ENCODE measurements at places on chromosomes 5 and 9.

DNA sequence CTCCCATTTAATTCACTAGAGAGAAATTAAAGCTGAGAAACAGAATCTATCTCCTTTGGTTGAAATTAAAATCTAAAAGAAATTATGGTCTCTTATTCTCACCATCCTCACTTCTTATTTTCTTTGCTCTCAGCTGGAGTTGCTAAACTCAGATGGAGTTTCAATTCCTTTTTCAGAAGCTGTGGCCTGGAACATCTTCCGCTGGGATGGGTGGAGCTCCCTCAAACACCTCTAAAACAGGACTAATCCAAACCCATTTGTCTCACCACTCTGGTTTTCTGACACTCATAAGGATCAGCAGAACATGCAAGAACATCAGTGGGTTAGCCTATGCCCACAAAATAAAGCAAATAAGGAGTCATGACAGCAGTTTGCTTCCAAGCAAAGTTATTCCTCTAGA is 39.6 kb upstream of the CEP78 start:
- H3K27ac ChIP-seq, result no peak overlapping the region
- H3K27me3 ChIP-seq, result no peaks in the 10 kb centered on the region
- H3K4me1 ChIP-seq, result peaks cover 17% of the 10 kb centered on the region
- H3K4me3 ChIP-seq, result no peak overlapping the region
- no peaks in the 10 kb centered on the region for H3K36me3 ChIP-seq

- H3K4me1 ChIP-seq, result no peaks in the 10 kb centered on the region
- no peak overlapping the region for H3K27ac ChIP-seq
- peaks cover 14% of the 10 kb centered on the region for H3K36me3 ChIP-seq
- DNase-seq, result no peak
- no peak overlapping the region for H3K4me3 ChIP-seq
Observed at GRCh38 chr5:657570-657969, 35.6 kb downstream of the TPPP start.

- DNase-seq, result no peak
- no peaks in the 10 kb centered on the region for H3K36me3 ChIP-seq
- peaks cover 36% of the 10 kb centered on the region for H3K4me1 ChIP-seq
- H3K27me3 ChIP-seq, result no peaks in the 10 kb centered on the region
- no peak overlapping the region for H3K4me3 ChIP-seq
- no peak overlapping the region for H3K27ac ChIP-seq
Observed at GRCh38 chr9:3532158-3532557, 6.4 kb upstream of the RFX3 start.

DNA sequence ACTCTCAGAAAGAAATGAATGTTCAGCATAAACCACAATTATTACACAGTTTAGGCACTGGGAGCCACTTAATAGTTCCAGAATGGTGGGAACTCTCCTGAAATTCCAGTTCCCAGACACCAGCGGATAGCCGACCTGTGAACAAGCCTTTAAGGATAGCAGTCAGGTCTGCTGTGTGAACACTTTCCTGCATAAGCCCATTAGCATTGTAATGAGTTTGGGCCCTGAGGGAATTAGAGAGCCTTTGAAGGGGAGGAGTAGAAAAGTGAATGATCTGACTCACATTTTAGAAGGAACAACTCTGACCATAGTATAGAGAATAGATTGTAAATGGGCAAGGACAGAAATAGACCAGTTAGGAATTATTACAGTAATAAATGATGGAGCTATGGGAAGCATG is 189.1 kb downstream of the ADGRV1 start:
- H3K27me3 ChIP-seq, result no peaks in the 10 kb centered on the region
- H3K4me3 ChIP-seq, result no peak overlapping the region
- H3K36me3 ChIP-seq, result no peaks in the 10 kb centered on the region
- no peak for DNase-seq
- H3K27ac ChIP-seq, result no peak overlapping the region

GRCh38 chr9:20227166-20227874 is 395.0 kb downstream of the MLLT3 start:
- H3K36me3 ChIP-seq, result no peaks in the 10 kb centered on the region
- no peak overlapping the region for H3K27ac ChIP-seq
- H3K4me3 ChIP-seq, result no peak overlapping the region
- H3K27me3 ChIP-seq, result no peaks in the 10 kb centered on the region
- DNase-seq, result no peak

GRCh38 chr5:145585443-145586148 is 249.5 kb downstream of the PRELID2 start:
- no peak overlapping the region for H3K27ac ChIP-seq
- DNase-seq, result no peak
- H3K27me3 ChIP-seq, result no peaks in the 10 kb centered on the region
- no peaks in the 10 kb centered on the region for H3K4me1 ChIP-seq
- no peaks in the 10 kb centered on the region for H3K36me3 ChIP-seq

DNA sequence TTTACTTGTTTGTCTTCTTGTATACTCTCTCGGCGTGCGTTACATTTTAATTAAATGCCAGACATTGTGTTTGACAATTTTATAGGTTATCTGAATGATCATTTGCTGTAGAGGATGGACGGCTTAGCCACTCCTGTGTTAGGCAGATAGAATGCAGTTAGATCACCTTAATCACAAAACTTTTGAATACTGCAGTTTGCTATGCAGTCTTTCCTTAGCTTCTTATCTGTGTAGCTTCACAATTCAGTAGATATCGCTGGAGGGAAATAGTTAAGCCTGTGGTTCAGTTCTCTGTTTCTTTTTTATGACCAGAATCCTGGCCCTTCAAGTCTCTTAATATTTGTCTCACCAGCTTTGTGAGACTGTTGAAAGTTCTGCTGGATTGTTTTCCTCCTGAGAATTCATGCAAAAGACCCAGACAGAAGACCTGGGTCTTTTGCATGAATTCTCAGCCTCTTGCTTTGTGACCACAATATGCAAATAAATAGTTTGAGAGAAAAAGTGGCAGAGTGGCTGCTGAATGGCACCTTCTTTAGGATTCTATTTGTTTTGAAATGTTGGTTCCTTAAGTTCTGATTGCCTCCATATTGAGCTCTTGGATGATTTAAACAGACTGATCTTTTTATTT is 40.2 kb downstream of the RASA1 start:
- H3K27ac ChIP-seq, result no peak overlapping the region
- H3K4me3 ChIP-seq, result no peak overlapping the region
- H3K4me1 ChIP-seq, result peaks cover 28% of the 10 kb centered on the region
- H3K36me3 ChIP-seq, result no peaks in the 10 kb centered on the region

DNA sequence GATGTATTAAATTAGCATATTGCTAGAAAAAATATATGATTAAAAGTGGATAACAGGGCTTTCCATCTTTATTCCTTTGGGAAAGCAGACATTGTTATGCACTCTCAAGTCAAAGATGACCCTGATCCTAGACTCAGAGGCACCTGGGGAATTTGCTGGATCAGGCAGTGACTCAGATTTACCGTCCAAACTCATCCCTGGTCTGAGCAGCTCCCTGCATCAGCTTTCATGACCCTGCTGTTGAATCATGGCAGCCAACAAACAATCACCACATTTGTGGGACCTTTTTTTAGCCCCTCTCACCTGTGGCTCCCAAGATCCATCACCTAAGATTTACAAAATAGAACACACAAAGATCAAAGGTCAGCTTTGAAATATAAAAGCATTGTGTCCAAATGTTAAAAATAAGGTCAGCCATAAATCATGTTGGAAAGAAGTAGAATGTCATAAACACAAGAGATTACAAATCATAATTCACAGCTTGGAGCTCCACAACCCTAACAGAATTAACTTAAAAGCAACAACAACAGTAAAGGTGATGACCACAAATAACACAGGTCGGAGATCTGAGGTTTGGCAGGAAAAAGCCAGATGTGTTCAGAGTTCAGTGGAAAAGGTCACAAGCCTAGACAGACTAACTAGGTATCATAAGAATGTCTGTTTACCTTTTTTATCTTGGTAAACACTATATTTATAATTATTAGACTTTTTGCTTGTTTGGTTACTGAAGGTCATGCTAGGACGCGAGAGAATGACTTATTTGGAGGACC is 55.5 kb downstream of the ZFAND5 start:
- DNase-seq, result no peak
- peaks cover 13% of the 10 kb centered on the region for H3K4me1 ChIP-seq
- no peak overlapping the region for H3K27ac ChIP-seq
- H3K36me3 ChIP-seq, result no peaks in the 10 kb centered on the region

DNA sequence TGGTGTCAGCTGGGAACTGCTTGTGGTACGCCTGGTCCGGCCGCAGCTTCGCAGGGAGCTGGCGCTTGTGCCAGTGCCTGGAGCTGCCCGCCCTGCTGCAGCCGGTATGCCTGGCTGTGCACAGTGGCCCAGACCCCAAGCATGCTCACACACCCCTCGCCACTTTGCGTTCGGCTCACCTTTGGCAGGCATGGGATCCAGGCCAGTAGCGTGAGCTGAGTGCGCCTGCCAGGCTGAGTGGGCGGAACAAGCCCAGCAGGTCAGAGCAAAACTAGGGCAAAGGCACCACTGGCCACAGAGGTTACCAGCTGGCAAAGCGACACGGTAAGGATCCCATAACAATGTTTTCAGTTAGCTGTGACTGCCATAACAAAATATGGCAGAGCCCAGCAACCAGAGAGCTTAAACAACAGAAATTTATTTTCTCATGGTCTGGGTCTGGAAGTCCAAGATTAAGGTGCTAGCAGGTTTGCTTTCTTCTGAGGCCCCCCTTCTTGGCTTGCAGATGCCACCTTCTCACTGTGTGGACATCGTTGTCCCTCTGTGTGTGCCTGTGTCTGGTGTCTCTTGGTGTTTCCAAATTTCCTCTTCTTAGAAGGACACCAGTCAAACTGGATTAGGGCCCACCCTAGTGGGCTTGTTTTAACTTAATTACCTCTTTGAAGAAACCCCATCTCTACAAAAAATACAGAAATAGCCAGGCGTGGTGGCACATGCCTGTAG is 61.6 kb downstream of the PSAT1 start:
- H3K27me3 ChIP-seq, result no peaks in the 10 kb centered on the region
- DNase-seq, result no peak
- H3K4me1 ChIP-seq, result no peaks in the 10 kb centered on the region
- no peak overlapping the region for H3K27ac ChIP-seq
- no peak overlapping the region for H3K4me3 ChIP-seq

- H3K4me1 ChIP-seq, result no peaks in the 10 kb centered on the region
- DNase-seq, result no peak
- no peak overlapping the region for H3K27ac ChIP-seq
- H3K4me3 ChIP-seq, result no peak overlapping the region
- no peaks in the 10 kb centered on the region for H3K36me3 ChIP-seq
Observed at GRCh38 chr5:59565551-59565950, 328.0 kb downstream of the PDE4D start.

DNA sequence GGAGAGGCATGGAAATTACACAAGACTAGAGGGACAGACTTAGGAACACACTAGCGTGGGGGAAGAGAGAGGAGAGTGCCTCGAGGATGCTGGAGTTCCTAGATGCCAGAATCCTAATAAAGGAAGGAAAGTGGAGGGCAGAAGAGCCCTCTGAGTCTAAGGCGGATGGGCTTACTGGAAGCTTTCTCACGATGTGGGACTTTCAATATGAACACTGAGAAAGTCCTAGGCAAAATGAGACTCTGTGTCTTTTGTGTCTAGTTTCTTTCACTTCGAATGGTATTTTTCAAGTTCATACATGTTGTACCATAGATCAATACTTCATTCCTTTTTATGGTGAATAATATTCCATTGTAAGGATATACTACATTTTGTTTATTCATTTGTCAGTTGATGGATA is 239.4 kb downstream of the NSG2 start:
- H3K27ac ChIP-seq, result no peak overlapping the region
- no peaks in the 10 kb centered on the region for H3K4me1 ChIP-seq
- no peak for DNase-seq
- no peaks in the 10 kb centered on the region for H3K36me3 ChIP-seq

DNA sequence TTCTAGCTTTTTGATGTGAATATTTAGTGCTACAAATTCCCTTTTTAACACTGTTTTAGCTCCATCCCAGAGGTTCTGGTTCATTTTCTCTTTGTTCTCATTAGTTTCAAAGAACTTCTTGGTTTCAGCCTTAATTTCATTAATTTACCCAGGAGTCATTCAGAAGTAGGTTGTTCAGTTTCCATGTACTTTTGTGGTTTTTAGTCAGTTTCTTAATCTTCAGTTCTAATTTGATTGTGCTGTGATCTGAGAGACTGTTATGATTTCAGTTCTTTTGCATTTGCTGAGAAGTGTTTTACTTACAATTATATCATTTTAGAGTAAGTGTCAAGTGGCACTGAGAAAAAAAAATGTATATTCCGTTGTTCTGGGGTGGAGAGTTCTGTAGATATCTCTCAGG is 240.1 kb upstream of the RASA1 start:
- no peak overlapping the region for H3K27ac ChIP-seq
- H3K4me1 ChIP-seq, result no peaks in the 10 kb centered on the region
- H3K36me3 ChIP-seq, result no peaks in the 10 kb centered on the region
- no peaks in the 10 kb centered on the region for H3K27me3 ChIP-seq
- no peak overlapping the region for H3K4me3 ChIP-seq

- no peaks in the 10 kb centered on the region for H3K4me1 ChIP-seq
- no peak overlapping the region for H3K4me3 ChIP-seq
- DNase-seq, result no peak
- H3K36me3 ChIP-seq, result peaks cover 15% of the 10 kb centered on the region
- no peak overlapping the region for H3K27ac ChIP-seq
Observed at GRCh38 chr9:94286116-94286515, 27.0 kb downstream of the ZNF169 start.

DNA sequence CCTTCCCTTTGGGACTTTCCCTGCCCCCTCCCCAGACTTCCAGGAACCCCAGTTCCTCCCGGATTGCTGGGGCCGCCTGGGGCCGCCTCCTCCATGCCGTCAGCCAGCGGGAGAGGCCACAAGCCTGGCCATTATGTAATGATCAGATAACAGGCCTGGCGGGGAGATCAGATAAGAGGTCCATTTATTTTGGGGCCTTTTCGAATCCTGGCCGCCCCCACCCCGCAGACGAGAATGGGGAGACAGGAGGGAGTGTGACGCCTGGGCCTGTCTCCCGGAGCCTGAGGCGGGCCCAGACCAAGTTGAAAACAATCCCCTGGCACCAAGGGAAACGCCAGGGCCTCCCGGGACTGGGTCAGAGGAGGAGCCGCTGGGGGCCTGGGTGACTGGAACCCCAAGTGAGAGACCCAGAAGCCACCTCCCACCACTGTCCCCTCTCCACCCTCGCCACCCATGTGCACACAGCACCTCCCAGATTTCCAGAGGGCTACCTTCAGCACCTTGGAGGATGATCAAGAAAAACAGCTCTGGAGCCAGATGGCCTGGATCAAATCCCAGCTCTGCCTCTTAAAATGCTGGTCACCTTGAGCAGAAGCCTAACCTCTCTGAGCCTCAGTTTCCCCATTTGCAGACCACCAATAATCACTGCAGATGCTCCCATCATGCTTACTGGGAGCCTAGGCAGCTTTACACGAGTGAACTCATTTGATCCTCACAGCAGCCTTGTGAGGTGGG is 7.8 kb downstream of the ENG start:
- DNase-seq, result no peak
- no peaks in the 10 kb centered on the region for H3K4me1 ChIP-seq
- H3K4me3 ChIP-seq, result no peak overlapping the region
- no peak overlapping the region for H3K27ac ChIP-seq
- H3K27me3 ChIP-seq, result no peaks in the 10 kb centered on the region

GRCh38 chr5:7541898-7542297 is 146.0 kb downstream of the ADCY2 start:
- H3K27me3 ChIP-seq, result no peaks in the 10 kb centered on the region
- no peak overlapping the region for H3K27ac ChIP-seq
- no peaks in the 10 kb centered on the region for H3K4me1 ChIP-seq
- no peaks in the 10 kb centered on the region for H3K36me3 ChIP-seq

GRCh38 chr9:80775530-80775929 is 913.8 kb downstream of the TLE1 start:
- H3K27me3 ChIP-seq, result no peaks in the 10 kb centered on the region
- H3K4me3 ChIP-seq, result no peak overlapping the region
- H3K36me3 ChIP-seq, result no peaks in the 10 kb centered on the region
- H3K4me1 ChIP-seq, result no peaks in the 10 kb centered on the region
- H3K27ac ChIP-seq, result no peak overlapping the region

Data from CD4-positive, alpha-beta memory T cell (primary cell).